ENCODE measurements at places on chromosomes 6 and 20. TPM values are rescaled to one million over a fixed set of nuclear protein-coding genes. Genes with fewer than 3 reads are reported as not detected.

- H3K36me3 ChIP-seq: no peaks in the 10 kb centered on the region
- DNase-seq: no peak
- no peaks in the 10 kb centered on the region for H3K27me3 ChIP-seq
- H3K4me1 ChIP-seq: no peaks in the 10 kb centered on the region
- no peak overlapping the region for H3K27ac ChIP-seq
These were observed 574.1 kb downstream of the HAO1 start for GRCh38 chr20:7366189-7366588.

The MYLK4 gene
- total RNA-seq: 0.22 TPM

DNA sequence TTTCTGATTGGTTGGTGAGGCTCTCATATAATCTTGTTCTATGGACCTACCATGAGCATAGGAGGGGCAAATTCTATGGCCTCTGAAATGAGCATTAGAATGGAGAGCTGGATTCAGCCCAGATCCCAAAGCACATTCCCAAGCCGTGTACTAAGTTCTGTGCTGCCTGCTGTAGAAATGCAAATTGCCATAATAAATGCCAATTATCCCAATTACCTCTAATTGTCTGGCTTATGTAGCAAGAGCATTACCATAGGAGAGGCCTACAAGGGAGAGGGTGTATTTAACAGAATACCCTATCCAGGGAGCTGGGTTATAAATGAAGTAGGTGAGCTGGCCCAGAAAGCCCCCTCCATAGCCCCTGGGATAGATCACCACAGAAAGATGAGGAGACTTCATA is 126.8 kb downstream of the LRFN2 start:
- no peak overlapping the region for H3K4me3 ChIP-seq
- no peak overlapping the region for H3K27ac ChIP-seq
- no peaks in the 10 kb centered on the region for H3K27me3 ChIP-seq
- DNase-seq: no peak
- no peaks in the 10 kb centered on the region for H3K36me3 ChIP-seq

DNA sequence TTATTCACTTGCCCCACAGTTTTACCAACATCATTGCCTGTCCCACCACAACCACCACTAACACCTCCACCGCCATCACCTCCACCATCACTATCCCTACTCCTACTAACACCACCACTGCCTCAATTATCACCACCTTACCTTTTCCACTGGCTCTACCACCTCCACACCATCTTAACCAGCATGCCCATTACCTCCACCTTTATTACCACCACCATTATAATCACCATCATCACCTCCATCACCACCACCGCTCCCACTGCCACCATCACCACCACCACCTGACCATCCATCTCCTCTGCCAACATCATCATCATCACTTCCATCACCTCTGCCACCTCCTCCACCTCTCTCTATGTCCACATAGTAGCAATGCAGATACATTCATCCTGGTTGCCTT is 90.0 kb downstream of the SNAP25 start:
- no peak for DNase-seq
- H3K27ac ChIP-seq: no peak overlapping the region
- H3K4me3 ChIP-seq: no peak overlapping the region
- peaks cover 10% of the 10 kb centered on the region for H3K4me1 ChIP-seq

The NHLRC1 gene
- total RNA-seq: 0.29 TPM

GRCh38 chr20:58551631-58552030 is 36.4 kb upstream of the APCDD1L start:
- H3K4me3 ChIP-seq: no peak overlapping the region
- no peaks in the 10 kb centered on the region for H3K36me3 ChIP-seq
- DNase-seq: no peak
- no peaks in the 10 kb centered on the region for H3K27me3 ChIP-seq

DNA sequence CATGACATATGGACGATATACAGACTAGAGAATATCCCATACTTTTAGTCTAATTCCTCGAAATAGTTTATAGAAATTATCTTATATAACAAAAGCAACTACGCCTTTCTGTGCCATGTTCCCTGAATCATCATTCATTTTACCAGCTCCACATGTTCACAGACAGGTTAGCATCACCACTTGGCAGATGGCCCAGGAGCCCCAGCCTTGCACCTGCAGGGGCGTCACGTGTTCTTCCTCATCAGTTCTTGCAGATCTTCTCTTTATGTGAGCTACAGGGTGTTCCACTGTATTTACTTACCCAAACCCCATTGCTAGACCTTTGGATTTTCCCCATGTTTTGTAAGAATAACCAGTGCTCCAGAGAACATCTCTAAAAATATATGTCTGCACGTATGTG is 12.6 kb upstream of the BNIP5 start:
- H3K27ac ChIP-seq: no peak overlapping the region
- DNase-seq: no peak
- no peaks in the 10 kb centered on the region for H3K4me1 ChIP-seq
- no peak overlapping the region for H3K4me3 ChIP-seq
- no peaks in the 10 kb centered on the region for H3K27me3 ChIP-seq

The SLC26A8 gene
- total RNA-seq: not detected

DNA sequence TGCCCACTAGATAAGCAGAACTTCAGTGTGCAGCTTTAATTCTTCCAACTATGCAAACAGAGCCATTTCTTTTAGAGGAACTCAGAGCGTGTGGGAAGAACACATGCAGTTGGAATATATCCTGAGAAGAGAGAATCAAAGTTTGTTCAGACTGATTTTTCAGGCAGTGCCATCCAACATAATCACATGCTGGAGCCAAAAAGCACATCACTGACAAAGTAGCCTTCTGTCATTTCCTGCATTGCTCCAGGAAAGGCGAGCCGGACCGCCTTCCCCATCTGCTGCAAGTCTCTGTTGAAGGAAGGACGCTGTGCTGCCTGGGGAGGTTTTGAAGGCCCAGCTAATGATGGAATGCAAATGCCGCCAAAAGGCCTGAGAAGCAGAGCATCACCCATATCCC is 98.4 kb downstream of the DOK5 start:
- no peaks in the 10 kb centered on the region for H3K4me1 ChIP-seq
- no peaks in the 10 kb centered on the region for H3K27me3 ChIP-seq
- no peak overlapping the region for H3K27ac ChIP-seq
- DNase-seq: no peak

All from CD8-positive, alpha-beta memory T cell (primary cell).